NCI-H774 (cell line): ENCODE measurements at places on chromosomes 5 and 9.

DNA sequence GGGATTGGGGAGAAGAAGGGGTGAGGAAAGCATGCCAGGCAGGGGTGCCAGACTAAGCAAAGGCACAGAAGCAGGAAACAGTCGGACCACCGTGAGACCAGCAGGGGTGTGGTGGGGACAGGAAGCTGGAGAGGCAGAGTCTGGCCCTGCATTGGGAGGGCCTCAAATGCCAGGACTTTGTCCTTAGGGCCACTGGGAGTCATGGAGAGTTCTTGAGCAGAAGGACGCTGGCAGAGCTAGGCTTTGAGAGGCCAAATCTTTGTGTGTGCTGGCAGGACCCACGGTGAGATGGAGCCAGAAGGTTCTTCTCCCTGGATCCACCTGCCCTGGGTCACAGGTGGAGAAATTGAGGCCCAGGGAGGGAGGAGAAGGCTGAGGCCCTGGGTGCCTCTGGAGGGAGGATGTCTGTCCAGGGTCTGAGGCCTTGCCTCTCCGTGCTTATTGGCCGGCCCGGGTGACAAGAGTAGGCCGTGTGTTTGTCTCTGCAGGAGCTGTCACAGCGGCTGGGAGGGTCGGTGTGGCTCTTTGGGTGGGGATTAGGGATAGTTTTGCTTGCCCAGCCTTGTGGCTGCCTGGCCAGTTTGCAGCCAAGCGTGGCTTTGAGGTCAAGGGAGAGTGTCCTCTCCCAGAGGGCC, 1.8 kb upstream of the ENG start:
- DNase-seq: no peak

GRCh38 chr5:83568186-83568585, 96.6 kb downstream of the VCAN start:
- DNase-seq: no peak

DNA sequence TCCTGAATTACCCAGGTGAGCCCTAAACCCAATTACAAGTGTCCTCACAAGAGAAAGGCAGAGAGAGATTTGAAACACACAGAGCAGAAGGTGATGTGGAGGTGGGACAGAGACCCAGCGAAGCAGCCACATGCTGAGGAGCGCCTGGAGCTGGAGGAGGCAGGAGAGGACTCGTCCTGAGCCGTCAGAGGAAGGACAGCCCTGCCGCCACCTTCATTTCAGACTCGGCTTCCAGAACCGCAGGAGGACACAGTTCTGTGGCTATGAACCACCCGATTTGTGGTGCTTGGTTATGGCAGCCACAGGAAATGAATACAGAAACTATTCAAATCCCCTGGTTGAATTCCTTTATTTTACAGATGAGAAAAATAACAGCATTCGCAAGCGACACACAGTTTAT, 16.4 kb upstream of the FBP1 start:
- no peak for DNase-seq

GRCh38 chr5:142106061-142106460, 2.5 kb upstream of the NDFIP1 start:
- DNase-seq: no peak

DNA sequence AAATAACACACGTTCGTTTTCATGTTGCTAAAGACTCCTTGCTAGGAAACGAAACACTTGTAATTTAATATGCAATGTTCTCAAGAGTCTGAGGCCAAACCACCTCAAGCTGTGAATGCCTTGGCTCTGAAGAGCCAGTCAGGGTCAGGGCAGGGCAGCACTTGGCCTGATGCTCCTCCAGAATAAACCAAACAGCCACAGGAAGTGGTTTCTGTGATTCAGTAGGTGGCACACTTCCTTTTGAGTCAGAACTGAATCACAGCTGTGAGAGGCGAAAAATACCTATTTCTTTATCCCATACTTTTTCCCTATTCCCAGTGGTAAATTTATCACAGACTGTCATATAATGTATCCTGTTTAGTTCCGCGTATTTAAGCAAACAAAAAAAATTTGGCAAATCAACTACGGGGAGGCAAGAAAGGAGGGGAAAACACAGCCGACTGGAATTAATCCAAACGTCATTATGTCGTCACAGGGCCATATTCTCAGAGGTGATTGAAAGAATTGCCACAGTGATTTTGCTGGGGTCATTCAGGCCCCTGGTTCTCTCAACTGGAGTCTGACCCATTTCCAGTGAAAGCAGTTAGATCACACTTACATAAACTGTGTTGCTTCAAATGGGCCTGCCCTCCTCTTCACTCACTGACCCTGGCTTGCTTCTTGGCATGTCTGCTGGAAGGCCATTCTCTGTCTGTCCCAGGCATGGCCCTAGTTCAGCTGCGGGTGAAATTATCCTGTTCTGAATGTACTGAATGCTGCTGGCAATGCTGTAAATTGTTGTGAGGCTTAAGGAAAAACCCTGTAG, 71.2 kb downstream of the ARRDC3 start:
- DNase-seq: peak; percentile 14

DNA sequence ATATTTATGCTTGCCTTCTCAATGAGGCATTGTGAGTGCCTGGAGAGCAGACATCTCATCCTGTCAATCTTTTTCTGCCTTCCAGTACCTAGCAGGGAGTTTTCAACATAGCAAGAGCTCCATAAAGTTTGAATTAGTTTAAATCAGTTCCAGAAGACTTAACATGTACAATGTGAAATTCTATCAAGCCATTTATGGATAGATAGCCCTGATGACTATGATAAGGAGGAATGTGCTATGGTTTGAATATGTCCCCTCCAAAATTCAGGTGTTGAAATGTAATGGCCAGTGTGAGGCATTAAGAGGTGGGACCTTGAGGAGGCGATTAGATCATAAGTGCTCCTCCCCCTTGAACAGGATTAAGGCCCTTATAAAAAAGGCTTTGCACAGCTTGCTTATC, 306.9 kb upstream of the SMARCA2 start:
- DNase-seq: no peak

- no peak for DNase-seq
Observed at GRCh38 chr5:17094830-17095229, 122.6 kb upstream of the BASP1 start.

DNA sequence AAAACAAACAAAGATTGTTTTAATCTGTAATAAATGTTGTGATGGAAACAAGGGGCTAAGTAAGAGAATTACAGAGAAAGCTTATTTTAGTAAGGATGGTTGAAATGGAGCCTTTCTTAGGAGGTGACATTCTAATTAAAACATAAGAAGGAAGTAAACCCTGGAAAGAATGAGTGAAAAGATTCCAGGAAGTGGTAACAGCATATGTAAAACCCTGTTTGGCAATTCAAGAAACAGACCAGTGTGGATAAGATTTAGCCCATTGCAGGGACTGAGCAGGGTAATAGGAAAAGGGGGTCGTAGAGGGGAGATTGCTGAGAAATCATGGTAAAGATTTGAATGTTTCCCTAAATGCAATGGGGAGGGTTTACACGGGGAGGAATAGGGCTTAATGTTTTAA, 21.6 kb upstream of the PIP5K1B start:
- no peak for DNase-seq

- no peak for DNase-seq
Observed at GRCh38 chr5:150320044-150320613, 17.4 kb upstream of the ARSI start.

- DNase-seq: no peak
Observed at GRCh38 chr5:2399096-2399495, 352.4 kb downstream of the IRX2 start.

DNA sequence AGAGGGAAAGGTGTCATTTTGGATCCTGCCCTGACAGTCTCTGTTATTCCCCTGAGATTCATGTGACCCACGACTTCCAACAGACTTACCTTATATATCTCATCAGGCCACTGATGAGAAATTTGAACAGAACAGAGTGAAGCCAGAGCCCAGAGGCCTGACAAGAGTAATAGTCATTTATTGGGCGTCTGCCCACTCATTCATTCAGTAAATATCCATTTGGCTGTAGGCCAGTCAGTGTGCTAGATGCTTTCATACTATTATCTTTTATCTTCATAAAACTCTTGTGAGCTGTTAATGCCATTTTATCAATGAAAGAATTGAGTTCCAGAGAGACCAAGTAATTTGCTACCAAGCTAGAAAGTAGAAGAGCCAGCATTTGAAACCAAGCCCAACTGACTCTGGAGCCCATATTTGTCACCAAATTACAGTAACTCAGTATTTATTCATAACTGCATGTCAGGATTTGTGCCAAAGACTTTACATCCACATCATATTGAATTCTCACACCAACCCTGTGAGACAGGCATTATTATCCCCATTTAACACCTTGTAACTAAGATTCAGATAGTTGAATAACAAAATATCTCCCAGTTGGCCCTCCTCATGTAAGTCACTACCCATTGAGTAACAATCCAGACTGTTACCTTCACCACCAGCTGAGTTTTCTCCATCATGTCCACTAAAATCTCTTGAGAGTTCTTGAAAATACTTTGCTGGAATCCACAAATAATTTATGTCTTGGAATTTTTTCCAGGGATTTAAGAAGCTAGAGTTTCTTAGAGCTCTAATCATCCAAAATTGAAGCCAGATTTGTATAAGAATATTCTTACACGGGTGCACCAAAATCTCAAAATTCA, 2.5 kb downstream of the PTPDC1 start:
- no peak for DNase-seq

- no peak for DNase-seq
Observed at GRCh38 chr9:114830546-114830945, 24.7 kb upstream of the TNFSF15 start.

DNA sequence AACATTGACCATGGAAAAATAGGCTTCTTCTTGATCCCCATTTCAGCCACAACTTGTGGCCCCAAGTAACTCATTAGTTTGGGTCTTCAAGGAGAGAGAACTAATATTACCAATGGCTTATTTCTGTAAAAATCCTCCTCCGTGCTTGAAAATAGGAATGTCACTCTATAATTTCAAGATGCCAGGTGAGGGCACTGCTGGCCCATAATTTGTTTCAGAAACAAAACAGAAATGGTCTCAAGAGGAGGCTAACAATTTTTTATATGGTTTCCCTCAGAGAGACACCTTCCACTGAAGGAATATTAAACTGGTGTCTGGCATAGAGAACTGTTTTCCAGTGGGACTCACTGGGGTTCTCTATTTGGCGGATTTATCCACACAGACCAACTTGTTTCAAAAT, 437.0 kb upstream of the TRPC7 start:
- DNase-seq: peak; percentile 25

GRCh38 chr9:74960561-74960960, 7.8 kb upstream of the C9orf40 start:
- no peak for DNase-seq

DNA sequence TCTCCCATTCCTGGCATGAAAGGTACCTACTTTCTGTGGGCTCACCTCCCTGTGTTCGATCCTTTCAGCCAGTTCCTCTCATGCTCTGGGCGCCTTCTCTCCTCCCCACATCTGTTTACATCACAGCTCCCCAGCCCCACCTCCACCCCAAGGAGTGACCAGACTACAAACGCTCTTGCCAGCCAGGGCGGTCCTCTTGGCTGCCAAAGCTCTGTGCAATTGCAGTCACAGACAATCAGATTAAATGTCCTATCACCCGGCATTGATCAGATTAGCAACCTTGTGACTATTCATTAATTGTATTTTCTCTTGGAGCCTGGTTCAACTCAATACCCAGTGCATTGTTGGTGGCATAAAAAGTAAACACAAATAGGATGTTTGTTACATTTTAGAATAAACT, 211.2 kb upstream of the TBCA start:
- DNase-seq: no peak

GRCh38 chr9:21831841-21832509, 29.5 kb downstream of the MTAP start:
- DNase-seq: no peak

DNA sequence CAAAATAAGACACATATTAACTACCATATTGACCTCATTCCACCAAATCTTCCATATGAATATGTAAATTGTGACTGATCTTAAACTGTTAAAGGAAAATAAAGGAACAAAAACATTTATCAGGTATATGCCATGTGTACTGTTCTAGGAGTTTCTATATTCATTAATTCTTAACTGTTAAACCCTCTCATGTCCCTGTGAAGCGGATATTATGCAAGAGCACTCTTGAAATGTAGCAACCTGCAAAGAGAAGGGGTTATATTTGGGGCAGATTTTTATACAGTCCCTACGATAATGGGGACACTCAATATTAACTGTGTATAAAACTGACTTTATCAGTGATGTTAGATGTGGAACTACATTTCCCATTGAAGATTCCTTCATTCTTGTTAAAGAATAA, 184.9 kb upstream of the OR13F1 start:
- no peak for DNase-seq

GRCh38 chr5:87190687-87191086, 77.0 kb upstream of the RASA1 start:
- DNase-seq: no peak

GRCh38 chr5:68445257-68446069, 229.9 kb downstream of the PIK3R1 start:
- DNase-seq: no peak

DNA sequence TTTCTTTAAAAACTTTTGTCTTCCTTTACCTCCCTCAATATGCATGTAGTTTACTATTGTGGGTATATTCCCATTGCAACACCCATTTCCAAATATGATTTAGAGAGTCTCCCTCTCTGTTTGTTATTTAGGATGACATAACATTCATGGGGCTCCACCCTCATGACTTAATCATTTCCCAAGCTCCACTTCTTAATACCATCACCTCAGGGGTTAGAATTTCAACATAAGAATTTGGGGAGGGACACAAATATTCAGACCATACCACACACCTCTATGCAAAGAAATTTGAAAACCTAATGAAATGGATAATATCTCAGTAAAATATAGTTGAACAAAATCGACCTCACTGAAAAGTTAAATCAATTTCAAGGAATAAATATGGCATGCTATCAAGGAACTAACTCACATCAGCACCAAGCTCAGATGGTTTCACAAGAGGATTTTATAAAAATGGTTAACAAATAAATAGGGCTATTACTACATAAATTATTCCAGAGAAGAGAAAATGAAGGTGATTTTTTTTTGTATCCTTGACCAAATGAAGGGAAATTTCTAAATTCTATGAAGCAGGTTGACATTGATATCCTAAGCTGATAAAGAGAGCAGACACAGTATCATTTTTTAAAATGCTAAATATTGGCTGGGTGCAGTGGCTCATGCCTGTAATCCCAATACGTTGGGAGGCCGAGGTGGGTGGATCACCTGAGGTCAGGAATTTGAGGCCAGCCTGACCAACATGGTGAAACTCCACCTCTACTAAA, 20.2 kb upstream of the UBTD2 start:
- DNase-seq: peak; percentile 75

DNA sequence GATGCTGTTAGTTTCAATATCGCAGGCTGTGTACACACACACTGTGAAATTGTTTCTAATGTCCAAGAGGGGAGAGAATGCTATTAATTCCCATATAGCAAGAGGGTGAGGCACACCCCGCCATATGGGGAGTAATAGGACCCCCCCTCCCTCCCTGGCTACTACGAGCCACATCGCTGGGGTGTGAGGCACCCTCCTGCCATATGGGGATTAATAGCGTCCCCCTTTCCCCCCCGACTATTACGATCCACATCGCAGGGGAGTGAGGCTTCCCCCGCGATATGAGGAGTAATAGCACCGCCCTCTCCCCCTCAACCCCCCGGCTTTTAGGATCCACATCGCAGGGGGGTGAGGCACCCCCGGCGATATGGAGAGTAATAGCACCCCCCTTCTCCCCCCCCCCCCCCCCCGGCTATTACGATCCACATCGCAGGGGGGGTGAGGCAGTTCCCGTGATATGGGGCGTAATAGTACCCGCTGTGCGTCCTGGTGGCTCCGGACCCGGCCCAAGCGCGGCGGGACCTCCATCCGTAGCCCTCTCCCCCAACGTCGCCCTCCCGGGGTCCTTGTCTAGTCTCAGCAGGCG, 494 bp upstream of the STK32A start:
- no peak for DNase-seq
